Endodermal cell (in vitro differentiated cells): ENCODE measurements at places on chromosomes 3 and 15. TPM values are rescaled to one million over a fixed set of nuclear protein-coding genes. Genes with fewer than 3 reads are reported as not detected.
A peak's percentile ranks its signal among the peaks of the same experiment; 100 is the strongest.

RBPMS2 gene
- 71.4 to 95.2 TPM (median 86.0 TPM) in 3 replicates for total RNA-seq

- DNase-seq = no peak
- no peaks in the 10 kb centered on the region for H3K27me3 ChIP-seq
- H3K4me3 ChIP-seq = no peak overlapping the region
- no peaks in the 10 kb centered on the region for H3K36me3 ChIP-seq
- H3K27ac ChIP-seq = no peak overlapping the region
- H3K4me1 ChIP-seq = no peaks in the 10 kb centered on the region
Measured at GRCh38 chr3:114447545-114447944, 153.7 kb downstream of the TIGIT start.

WNT5A gene
- total RNA-seq = 0.59 to 2.4 TPM (median 1.4 TPM) in 3 replicates

DNA sequence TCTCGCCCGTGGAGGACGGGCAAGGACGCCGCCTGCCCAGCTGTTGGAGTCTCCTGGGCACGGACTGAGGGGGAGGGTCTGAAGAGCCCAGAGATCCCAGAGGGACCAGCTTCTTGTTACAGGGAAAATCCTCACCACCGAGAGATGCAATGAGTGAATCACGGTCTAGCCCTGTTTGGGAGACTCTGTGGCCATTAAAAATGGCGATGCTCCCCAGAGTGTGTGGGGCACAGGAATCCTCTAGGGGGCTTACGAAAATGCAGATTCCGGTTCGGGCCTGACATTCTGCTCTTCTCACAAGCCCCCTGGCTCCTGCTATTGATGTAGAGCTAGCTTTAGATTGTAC is 35.5 kb upstream of the EPHB3 start:
- no peaks in the 10 kb centered on the region for H3K36me3 ChIP-seq
- DNase-seq = peak; percentile 87
- H3K4me1 ChIP-seq = no peaks in the 10 kb centered on the region
- H3K27ac ChIP-seq = no peak overlapping the region
- peaks cover 34% of the 10 kb centered on the region for H3K27me3 ChIP-seq

RARB gene
- total RNA-seq = 17.2 to 23.1 TPM (median 21.9 TPM) in 3 replicates

DNA sequence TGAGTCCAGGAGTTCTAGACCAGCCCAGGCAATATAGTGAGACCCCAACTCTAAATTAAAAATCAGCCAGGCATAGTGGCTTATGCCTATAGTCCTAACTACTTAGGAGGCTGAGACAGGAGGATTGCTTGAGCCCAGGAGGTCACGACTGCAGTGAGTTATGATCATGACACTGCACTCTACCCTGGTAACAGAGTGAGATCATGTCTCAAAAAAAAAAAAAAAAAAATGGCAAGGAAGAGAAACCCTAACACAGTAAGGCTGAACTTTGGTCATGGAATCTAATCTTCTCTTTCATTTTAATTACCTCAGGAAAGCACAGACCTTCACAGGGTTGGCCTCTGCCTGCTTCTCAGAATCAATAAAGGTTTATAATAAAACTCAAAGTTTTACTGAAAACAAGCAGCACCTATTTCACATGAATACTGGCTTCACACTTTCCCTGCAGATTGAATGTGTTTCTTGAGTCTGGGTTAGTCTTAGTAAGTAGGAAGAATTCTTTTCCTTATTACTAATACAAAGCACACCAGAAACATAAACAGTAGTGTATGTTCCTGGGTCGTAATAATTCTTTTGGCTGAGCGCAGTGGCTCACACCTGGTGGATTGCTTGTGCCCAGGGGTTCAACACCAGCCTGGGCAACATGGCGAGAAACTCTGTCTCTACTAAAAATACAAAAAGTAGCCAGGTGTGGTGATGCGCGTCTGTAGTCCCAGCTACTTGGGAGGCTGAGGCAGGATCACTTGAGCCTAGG is 11.6 kb upstream of the NR2C2 start:
- no peaks in the 10 kb centered on the region for H3K36me3 ChIP-seq
- no peak overlapping the region for H3K27ac ChIP-seq
- H3K4me1 ChIP-seq = peaks cover 8% of the 10 kb centered on the region
- H3K4me3 ChIP-seq = no peak overlapping the region
- DNase-seq = no peak
- H3K27me3 ChIP-seq = no peaks in the 10 kb centered on the region

DNA sequence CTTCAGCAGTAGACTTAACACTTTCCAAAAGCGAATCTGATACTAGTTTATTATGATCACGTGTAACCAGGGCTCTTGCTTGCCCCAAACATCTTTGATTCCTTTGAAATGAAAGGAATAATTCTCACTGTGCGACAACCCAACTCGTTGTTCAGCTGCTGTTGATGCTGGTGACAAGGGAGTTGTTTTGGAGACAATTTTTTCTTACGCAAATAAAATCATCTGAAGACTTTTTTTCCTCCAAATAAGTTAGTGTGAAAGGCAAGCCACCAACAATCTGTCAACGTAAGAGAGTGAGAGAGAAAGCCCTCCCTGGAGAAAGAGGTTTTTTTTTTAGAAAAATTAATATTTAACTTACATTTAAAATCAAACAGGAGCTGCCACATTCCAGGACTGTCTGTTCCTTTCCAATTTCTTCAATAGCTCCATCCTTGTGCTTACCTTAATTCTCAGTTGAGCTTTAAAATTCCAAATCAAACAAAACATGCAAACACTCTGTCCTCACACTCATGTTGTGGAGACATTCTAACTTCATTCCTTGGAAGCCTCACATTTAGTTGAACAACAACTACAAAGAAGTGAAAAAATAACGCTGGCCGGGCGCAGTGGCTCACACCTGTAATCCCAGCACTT is 4.9 kb upstream of the P3H2 start:
- H3K4me1 ChIP-seq = peaks cover 2% of the 10 kb centered on the region
- no peak for DNase-seq
- no peak overlapping the region for H3K27ac ChIP-seq
- no peak overlapping the region for H3K4me3 ChIP-seq
- no peaks in the 10 kb centered on the region for H3K36me3 ChIP-seq
- no peaks in the 10 kb centered on the region for H3K27me3 ChIP-seq

DNA sequence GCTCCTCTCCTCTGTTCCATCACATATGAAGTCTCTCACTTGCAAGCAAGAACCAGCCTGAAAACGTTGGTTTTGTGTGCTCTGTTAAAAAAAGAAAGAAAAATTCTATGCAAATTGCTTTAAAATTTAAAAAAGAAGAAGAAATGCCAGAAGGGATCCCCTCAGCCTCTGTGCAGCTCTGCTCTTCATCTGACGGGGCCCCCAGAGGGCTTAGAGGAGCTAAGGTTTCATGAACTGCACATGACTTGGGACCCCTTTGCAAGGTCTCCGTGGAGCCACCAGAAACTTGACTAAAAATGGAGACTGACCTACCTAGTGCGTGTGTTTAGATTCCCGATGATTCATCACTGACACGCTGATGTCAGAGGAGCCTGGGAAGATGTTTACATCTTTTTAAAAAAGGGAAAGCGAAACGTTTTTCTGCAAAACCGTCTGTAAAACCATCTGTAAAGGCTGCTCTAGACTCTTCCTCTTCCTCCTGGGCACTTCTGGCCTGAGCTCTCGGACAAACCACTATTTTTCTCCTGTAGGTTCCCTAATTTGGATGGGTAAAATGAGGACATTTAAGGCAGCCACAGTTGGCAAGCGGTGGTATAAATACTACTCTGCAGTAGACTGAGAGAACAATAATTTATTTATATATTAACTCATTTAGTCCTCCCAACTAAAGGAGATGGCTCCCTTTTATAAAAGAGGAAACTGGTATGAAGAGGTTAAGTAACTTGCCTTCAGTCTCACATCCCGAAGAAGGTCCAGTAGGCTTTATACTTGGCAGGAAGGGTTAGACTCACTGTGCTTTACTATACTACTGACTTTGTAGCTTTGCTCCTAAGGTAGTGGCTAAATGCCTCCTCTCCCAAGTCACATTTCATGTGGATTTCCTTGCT is 67.2 kb upstream of the POLG start:
- no peaks in the 10 kb centered on the region for H3K36me3 ChIP-seq

- H3K4me3 ChIP-seq = no peak within 1 kb of the TSS
- H3K27me3 ChIP-seq = peaks cover 22% of the 10 kb centered on the region
- peaks cover 10% of the 10 kb centered on the region for H3K4me1 ChIP-seq
- peak; percentile 63 for DNase-seq
Measured at GRCh38 chr3:3110299-3110630, at the start of gene IL5RA. IL5RA (minus strand) TSS chr3:3110374; CDS start chr3:3104984, 5,390 bp downstream.

DNA sequence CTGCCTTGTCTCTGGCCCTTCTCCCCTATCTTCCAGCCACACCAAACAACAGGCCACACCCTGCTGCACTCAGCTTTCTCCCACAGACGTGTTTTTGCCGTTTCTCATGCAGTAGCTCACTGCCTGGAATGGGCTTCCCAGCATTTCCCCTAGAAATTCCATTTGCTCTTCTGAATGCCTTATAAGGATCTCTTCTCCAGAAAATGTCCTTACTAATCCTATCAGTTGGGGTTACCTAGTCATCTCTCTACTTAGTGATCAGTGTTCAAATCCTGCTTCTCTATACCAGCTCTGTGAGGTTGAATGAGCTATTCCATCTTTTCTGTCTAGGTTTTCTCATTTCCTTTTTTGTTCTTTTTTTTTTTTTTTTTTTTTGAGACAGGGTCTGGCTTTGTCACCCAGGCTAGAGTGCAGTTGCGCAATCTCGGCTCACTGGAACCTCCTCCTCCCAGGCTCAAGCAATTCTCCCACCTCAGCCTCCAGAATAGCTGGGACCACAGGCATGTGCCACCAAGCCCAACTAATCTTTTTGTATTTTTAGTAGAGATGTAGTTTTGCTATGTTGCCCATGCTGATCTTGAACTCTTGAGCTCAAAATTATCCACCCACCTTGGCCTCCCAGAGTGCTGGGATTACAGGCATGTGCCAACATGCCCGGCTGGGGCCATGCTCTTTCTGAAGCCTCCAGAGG is 98.2 kb upstream of the CHD2 start:
- no peaks in the 10 kb centered on the region for H3K4me1 ChIP-seq
- no peak for DNase-seq
- no peak overlapping the region for H3K4me3 ChIP-seq
- no peak overlapping the region for H3K27ac ChIP-seq
- H3K27me3 ChIP-seq = no peaks in the 10 kb centered on the region
- H3K36me3 ChIP-seq = no peaks in the 10 kb centered on the region

PLSCR5 gene
- not detected in 2 replicates for total RNA-seq

GRCh38 chr3:72412340-72412956 is 435.8 kb downstream of the SHQ1 start:
- H3K4me3 ChIP-seq = no peak overlapping the region
- peaks cover 7% of the 10 kb centered on the region for H3K4me1 ChIP-seq
- no peaks in the 10 kb centered on the region for H3K27me3 ChIP-seq
- no peak for DNase-seq

DNA sequence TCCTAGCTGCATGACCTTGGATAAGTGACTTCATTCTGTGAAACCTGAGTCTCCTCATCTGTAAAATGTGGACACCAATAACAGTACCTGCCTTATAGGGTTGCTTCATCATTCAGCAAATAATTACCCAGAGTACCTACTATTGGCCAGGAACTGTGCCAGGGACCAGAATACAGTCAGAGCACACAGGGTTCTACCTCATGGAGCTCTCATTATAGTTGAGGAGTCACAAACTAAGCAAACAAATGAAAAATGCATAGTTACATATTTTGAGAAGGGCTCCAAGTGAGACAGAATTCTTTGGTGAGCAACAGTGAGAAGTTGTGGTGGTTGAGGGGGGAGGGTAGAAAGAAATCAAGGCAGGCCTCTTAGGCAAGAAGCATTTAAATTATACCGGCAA is 308.6 kb upstream of the WNT5A start:
- H3K27ac ChIP-seq = no peak overlapping the region
- H3K27me3 ChIP-seq = no peaks in the 10 kb centered on the region
- H3K4me1 ChIP-seq = peaks cover 2% of the 10 kb centered on the region

ACVR2B gene
- total RNA-seq = 108 to 112 TPM (median 112 TPM) in 3 replicates

LSAMP gene
- total RNA-seq = 6.7 to 10.2 TPM (median 9.6 TPM) in 3 replicates

PLSCR2 gene
- total RNA-seq = 10.0 to 34.6 TPM (median 17.7 TPM) in 3 replicates

HHLA2 gene
- total RNA-seq = not detected in 2 replicates

DNA sequence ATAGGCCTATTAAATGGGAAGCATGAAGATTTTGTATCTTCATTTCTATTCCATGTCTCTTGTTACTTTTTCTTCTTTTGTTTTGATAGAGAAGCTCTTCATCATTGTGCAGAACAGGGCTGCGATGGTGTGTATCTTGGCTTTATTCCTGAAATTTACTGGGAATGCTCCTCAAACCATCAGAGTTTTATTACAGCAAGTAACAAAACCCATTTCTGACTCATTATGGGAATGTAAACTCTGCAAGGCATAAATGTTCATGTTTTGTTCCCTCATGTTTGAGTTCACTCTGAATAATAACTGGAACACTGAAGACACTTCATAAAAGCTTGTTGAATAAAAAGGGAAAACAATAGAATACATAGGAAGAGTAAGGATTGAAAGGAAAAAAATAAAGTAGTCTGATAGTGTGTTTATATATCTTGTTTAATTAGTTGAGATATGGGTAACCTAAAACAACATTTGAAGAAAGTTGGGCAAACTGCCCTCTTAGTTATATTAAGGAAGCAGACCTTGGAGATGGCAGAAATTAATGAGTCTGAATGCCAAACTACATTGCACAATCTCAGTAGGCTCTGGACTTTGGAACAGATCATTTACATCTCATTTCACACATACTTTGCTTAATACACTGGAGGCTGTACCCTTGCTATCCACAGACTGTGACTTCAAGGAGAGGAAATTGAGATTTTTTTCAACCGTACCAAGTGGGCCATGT is 521.5 kb downstream of the GRM7 start:
- H3K4me1 ChIP-seq = no peaks in the 10 kb centered on the region
- H3K27ac ChIP-seq = no peak overlapping the region
- H3K36me3 ChIP-seq = no peaks in the 10 kb centered on the region
- no peaks in the 10 kb centered on the region for H3K27me3 ChIP-seq

- no peaks in the 10 kb centered on the region for H3K27me3 ChIP-seq
- no peak overlapping the region for H3K27ac ChIP-seq
- DNase-seq = peak; percentile 16
- H3K4me3 ChIP-seq = no peak overlapping the region
Measured at GRCh38 chr3:16146015-16146730, 28.3 kb upstream of the GALNT15 start.

STAC gene
- 1.2 and 1.5 TPM in 2 replicates for total RNA-seq

ARNT2 gene
- 7.5 and 8.0 TPM in 2 replicates for total RNA-seq

CACNA2D2 gene
- 14.9 and 17.6 TPM in 2 replicates for total RNA-seq

GRCh38 chr3:133891662-133892378 is 3.9 kb downstream of the RAB6B start:
- no peaks in the 10 kb centered on the region for H3K4me1 ChIP-seq
- no peaks in the 10 kb centered on the region for H3K36me3 ChIP-seq
- H3K4me3 ChIP-seq = no peak overlapping the region
- H3K27ac ChIP-seq = no peak overlapping the region
- peak; percentile 26 for DNase-seq

DNA sequence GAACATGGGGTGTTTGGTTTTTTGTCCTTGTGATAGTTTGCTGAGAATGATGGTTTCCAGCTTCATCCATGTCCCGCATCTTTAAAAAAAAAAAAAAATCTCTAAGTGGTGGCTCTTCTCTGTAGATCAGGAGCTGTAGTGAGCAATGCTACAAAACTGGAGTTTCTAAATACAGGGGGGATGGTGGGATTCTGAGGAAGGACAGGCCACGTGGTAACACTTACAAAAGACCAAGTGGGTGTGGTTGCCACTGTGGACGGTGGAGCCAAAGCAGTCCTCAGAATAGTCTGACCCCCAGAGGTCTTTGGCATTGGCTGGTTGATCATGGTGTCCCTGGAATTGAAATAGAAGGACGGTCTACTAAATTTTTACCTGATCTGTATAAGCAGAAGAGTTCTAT is 7.7 kb downstream of the CCRL2 start:
- H3K27ac ChIP-seq = no peak overlapping the region
- no peak overlapping the region for H3K4me3 ChIP-seq
- no peak for DNase-seq

GRCh38 chr3:71163198-71163918 is 420.2 kb downstream of the FOXP1 start:
- H3K36me3 ChIP-seq = no peaks in the 10 kb centered on the region
- peaks cover 5% of the 10 kb centered on the region for H3K4me1 ChIP-seq
- no peaks in the 10 kb centered on the region for H3K27me3 ChIP-seq
- H3K4me3 ChIP-seq = no peak overlapping the region
- no peak overlapping the region for H3K27ac ChIP-seq
